Erythroblast (primary cell): ENCODE measurements at places on chromosomes 7 and 10.
A peak's percentile ranks its signal among the peaks of the same experiment; 100 is the strongest.

DNA sequence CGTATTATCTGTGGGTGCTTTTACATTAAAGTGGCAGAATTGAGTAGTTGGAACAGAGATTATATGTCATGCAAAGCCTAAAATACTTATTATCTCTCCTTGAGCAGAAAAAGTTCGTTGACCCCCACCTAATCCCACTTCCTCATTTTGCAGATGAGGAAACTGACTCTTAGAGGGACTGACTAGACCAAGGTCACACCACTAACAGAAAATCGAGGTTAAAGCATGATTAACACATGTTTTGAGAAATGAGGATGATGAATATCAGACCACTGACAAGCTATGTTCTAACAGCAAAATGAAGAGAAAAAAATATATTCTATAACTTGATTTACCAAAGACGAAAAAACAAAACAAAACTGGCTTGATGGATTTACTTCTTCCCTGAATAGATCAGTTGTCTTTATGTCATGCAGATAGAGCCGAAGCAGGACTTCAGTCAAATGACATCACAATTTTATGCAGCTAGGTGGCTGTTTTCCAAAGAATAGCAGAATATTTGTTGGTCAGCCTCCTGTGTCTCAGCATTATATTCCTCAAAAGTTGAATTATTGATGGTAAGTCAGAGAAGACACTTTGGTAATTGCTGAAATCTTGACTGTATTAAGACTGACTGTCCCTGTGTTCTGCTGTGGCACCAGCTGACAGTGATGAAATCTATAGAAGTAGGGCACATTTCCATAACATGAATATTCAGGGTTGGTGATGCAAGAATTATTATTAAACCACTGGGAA, 24.2 kb upstream of the SMIM30 start:
- DNase-seq, result peak; percentile 23

DNA sequence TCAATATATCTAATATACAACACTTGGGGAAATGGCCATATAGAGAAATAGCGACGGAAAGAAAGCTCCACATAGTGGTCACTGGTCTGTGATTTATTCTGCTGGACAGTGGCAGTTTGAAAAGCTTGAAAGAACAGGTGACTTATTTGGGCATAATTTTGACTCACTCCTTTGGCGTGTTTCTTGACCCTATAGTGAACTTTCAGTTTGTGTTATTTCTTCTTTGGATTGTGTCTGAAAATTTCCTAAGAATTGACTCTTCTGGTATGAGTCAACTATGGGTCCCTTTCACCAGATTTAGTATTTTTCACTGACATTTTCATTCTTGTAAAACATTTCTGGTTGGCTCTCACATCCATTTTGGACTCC, 25.8 kb upstream of the IMMP2L start:
- DNase-seq, result no peak

DNA sequence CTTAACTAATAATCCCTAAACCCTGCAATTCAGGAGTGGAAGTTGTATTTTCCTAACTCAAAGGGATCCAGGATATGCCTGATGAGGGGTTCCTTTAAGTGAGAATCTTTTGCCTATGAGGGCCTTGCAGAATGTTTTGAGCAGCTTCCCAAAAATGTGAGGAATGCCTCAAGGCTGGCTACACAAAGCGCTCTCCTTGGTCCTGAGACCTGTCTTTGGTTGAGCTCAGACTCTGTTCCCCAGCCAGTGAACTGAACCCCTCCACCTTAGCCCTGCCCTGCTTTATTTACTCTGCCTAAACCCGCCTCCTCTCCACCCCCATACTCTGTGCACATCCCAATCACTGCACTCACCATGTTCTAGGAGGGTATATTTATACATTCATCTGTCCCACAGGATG, 108.6 kb downstream of the NRCAM start:
- peak; percentile 5 for DNase-seq

DNA sequence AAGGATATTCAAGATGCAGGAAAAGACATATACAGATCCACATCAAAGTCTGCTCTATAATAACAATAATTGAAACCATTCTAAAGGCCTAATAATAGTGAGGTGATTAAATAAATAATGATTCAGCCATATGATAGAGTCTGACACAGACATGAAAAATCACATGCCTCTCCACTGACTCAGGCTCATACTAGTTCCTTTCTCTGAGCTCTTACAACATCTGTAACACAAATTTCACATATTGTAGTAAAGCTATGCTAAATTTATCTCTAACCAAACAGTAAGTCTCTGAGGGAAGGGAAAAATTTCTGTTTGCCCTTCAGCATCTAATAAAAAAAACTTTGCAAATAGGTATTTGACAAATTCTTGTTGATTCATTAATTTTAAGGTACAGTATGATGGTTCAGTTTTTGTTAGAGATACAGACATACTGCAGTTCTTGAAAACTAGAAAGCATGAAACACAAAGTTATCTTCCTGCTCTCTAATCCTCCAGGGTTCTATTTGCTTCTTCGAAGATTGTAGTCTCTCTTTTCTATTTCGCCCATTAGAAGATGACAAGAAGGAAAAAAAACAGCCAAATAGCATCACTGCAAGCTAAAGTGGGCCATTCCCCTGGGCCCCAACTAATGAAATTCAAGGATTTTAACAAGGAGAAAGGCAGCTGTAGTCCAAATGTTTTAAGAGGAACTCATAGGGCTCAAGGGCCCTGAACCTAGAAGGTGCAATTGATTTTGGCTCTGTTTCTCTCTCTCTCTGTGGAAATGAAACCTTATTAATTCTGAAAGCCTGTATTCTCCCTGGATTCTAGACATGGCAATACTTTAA, 53.9 kb downstream of the CUBN start:
- DNase-seq, result no peak

DNA sequence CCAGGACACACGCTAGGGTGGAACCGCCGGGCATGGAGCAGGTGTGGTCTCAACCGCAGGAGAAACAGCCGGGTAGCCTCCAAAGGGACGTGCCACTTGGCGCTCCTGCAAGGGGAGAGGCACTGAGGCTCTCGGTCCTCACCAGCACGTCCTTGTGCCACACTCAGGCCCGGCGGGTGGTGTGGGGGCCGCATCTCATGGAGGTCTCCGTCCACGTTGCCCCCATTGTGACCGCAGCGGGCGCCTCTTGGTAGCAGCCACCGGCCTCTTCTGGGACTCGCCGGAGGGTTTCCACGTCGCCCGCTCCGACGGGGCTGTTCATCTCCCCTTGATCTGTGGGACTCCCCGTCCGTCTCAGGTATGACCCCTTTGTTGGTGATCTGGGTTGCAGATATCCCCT, 49.2 kb upstream of the ELFN1 start:
- DNase-seq, result no peak

DNA sequence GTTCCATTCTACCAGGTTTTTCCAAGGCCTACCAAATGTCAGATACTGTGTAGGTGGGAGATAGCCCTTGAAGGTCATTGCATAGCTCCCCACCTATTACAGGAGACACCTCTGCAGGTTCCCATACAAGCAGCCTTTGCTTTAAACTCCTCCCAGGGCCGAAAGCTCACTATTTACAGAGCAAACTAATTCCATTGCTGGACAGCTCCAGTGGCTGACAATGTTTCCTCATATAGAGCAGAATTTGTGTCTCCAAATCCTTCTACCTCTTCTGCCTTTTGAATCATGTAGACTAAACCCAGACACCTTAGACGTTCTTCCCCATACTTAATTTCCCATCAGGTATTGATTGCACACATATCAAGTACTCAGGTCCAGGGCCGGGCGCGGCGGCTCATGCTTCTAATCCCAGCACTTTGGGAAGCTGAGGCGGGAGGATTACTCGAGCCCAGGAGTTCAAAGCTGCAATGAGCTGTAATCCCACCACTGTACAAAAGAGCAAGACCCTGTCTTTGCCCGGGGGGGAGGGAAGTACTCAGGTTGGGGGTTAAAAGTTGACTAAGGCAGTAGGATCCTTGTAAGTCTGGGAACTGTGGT, 2.1 kb downstream of the CNNM1 start:
- no peak for DNase-seq

- no peak for DNase-seq
Observed at GRCh38 chr10:9228771-9229170, 1174.3 kb downstream of the GATA3 start.

DNA sequence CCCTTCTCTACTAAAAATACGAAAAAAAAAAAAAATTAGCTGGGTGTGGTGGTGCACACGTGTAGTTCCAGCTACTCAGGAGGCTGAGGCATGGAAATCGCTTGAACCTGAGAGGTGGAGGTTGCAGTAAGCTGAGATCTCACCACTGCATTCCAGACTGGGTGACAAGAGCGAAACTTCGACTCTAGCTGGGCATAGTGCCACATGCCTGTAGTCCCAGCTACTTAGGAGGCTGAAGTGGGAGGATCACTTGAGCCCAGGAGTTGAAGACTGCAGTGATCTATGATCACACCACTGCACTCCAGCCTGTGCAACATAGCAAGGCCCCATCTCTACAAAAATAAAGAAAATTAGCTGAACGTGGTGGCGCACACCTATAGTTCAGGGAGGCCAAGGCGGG, 1.2 kb upstream of the SPACDR start:
- DNase-seq, result no peak

GRCh38 chr7:38317515-38317914, 44.1 kb upstream of the TARP start:
- DNase-seq, result no peak

DNA sequence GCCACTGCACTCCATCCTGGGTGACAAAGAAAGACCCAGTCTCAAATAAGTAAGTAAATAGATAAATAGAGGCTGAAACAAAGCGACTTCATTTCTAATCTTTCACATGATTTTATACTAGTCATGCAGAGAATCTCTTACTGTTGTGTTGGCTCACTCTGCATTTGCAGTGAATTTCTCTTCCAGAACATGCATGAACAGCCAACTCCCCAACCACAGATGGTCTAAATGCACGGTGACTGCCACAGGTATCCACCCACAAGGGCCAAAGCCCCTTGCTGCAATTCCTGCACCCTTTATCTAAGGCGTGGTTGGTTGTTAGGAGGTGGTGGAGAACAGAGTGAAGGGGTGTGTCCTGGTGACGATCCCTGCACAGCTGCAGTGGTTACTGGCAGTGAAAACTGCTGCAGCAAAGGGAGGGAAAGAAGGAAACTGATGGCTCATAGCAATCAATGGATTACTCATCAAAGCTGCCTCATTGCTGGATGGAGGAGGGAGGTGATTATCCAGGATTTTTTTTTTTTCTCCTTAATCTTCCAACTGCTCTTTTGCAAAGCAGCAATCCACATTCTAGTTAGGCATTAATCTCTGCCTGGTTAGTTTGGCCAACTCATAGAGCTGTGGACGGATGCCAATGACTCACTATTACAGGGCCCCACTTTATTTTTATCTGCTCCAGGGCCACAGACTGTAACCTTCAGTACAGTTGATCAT, 50.6 kb downstream of the PRTFDC1 start:
- peak; percentile 75 for DNase-seq

DNA sequence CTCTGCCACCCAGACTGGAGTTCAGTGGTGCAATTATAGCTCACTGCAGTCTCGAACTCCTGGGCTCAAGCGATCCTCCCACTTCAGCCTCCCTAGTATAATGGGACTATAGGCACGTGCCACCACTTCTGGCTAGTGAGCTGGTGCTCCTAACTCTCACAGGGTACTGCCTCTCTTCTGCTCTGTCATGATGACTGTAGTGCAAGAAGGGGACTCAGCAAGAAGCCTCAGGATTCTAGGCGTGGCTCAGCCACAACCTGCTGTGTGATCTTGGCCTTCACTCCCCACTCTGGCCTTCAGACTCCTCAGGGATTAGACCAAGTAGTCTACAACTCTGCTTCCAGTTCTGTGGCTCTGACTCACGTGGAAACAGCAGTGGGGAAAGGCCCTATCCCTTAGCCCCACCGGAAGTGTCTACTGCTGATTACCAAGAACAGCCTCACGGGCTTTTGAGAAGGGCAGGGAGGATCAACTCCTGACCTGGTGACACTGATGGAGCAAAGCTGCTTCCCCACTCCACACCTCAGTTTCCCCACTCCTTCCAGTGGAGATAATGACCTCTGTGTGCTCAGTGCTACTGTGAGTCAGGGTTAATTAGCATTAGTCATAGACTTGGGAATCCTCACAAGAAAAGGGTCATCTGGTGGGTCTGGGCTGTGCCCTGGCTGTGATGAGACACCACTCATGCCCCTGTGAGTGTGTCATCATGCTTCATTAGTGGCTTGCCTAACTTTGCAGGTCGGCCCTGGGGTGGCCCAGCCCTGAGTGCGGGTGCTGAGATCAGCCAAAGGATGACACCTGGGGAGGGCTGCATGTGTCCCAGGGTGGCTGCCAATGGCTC, 41.1 kb downstream of the ZC3HC1 start:
- DNase-seq, result peak; percentile 91

DNA sequence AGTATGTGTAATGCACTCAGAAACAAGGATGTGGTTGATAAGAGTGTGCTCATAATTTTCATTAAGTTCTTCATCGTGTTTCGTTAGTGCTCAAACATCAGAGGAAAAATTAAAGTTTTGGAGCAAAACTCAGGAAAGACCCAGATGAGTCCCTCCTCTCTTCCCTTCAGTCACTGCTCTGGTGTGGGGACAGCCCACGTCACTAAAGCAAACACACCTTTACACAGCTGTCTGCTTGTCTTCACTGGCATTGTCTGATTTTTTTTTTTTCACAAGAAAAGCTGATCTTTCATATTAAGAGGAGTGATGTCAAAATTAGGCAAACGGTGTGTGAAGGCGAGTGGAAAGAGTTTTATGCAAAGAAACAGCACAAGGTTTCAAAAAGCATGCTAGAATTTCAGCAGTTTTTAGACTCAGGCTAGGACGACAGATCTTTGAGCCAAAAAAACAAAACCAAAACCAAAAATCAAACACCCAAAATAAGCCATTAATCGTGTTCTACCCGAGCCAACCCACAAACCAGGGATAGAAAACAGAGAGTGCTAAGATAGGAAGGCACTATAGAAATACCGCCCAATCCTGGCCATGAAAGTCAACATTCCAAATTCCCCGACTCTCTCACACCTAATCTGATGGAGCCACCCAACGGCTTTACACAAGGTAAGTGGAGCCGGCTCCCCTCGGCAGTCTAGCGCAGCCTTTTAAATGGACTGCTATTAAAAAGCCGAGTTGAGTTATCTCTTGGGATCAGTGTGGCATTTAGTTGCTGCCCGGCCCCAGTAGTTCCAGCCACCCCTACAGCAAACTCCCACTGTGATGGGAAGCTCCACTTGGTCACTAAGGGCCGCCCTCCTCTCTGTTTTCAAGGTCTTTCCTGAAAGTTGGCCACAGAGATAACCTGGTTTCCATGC, 27.9 kb upstream of the GATA3 start:
- no peak for DNase-seq
